A549 treated with Hydrocortisone at 1 μM for 4 hours (cell line): ENCODE measurements at places on chromosomes 2 and 18. TPM values are rescaled to one million over a fixed set of nuclear protein-coding genes. Genes with fewer than 3 reads are reported as not detected.

The KCNE4 gene
- total RNA-seq = 0.39 to 0.64 TPM (median 0.54 TPM) in 5 replicates

The GAL3ST2 gene
- total RNA-seq = 0.18 to 0.25 TPM (median 0.23 TPM) in 5 replicates

The SERPINB13 gene
- total RNA-seq = not detected in 5 replicates

The LYPD6 gene
- 0.06 to 0.09 TPM (median 0.08 TPM) in 5 replicates for total RNA-seq

The TMEM198 gene
- total RNA-seq = 0.70 to 1.3 TPM (median 1.0 TPM) in 5 replicates

The GPR45 gene
- total RNA-seq = not detected in 5 replicates

The FAP gene
- 0.23 TPM in 1 of 5 replicates, not detected in the others for total RNA-seq

The CD8B gene
- not detected in 5 replicates for total RNA-seq

The TYW5 gene
- 6.6 to 8.3 TPM (median 6.8 TPM) in 5 replicates for total RNA-seq

The MEMO1 gene
- total RNA-seq = 72.4 to 87.8 TPM (median 78.4 TPM) in 5 replicates

The ZNF521 gene
- total RNA-seq = not detected in 5 replicates

The CCDC74A gene
- 10.7 to 15.4 TPM (median 15.0 TPM) in 5 replicates for total RNA-seq

The LBH gene
- 92.6 to 190 TPM (median 140 TPM) in 5 replicates for total RNA-seq

The OTOS gene
- total RNA-seq = not detected in 5 replicates

The SGPP2 gene
- total RNA-seq = 0.48 to 0.59 TPM (median 0.56 TPM) in 5 replicates

The NLRC4 gene
- total RNA-seq = 0.03 to 0.11 TPM (median 0.10 TPM) in 4 of 5 replicates, not detected in the other

The DTNB gene
- 8.5 to 9.4 TPM (median 9.1 TPM) in 5 replicates for total RNA-seq

The LONRF2 gene
- total RNA-seq = 2.0 to 2.6 TPM (median 2.5 TPM) in 5 replicates

The RAB27B gene
- 10.7 to 18.2 TPM (median 11.1 TPM) in 5 replicates for total RNA-seq

The MLPH gene
- 270 to 331 TPM (median 308 TPM) in 5 replicates for total RNA-seq

The PLGLB1 gene
- total RNA-seq = 0.36 to 0.82 TPM (median 0.49 TPM) in 5 replicates

The GAREM1 gene
- total RNA-seq = 4.6 to 6.4 TPM (median 5.2 TPM) in 5 replicates

The SIX2 gene
- total RNA-seq = 1.5 to 2.1 TPM (median 1.6 TPM) in 5 replicates

The RIT2 gene
- total RNA-seq = not detected in 5 replicates

The SUCLG1 gene
- total RNA-seq = 93.4 to 105 TPM (median 95.1 TPM) in 5 replicates

The ADRA2B gene
- 0.06 to 0.17 TPM (median 0.09 TPM) in 5 replicates for total RNA-seq

The ICOS gene
- total RNA-seq = not detected in 5 replicates

The C18orf32 gene
- 16.4 to 25.3 TPM (median 20.1 TPM) in 5 replicates for total RNA-seq

The SF3B6 gene
- total RNA-seq = 158 to 181 TPM (median 175 TPM) in 5 replicates

The LGALSL gene
- 11.1 to 13.9 TPM (median 12.3 TPM) in 5 replicates for total RNA-seq

The MEP1B gene
- total RNA-seq = 0.06 to 0.10 TPM in 2 of 5 replicates, not detected in the others

The ABCG8 gene
- 0.01 TPM in 1 of 5 replicates, not detected in the others for total RNA-seq
